ENCODE measurements at places on chromosomes 3 and 15. TPM values are rescaled to one million over a fixed set of nuclear protein-coding genes. Genes with fewer than 3 reads are reported as not detected.

The NOX5 gene
- total RNA-seq = 0.23 TPM

The BLM gene
- total RNA-seq = 10.6 TPM

The XCR1 gene
- total RNA-seq = not detected

The ASB7 gene
- total RNA-seq = 12.5 TPM

The SH3GL3 gene
- total RNA-seq = not detected

The CA12 gene
- total RNA-seq = 29.6 TPM

The LMAN1L gene
- not detected for total RNA-seq

The TTLL13 gene
- total RNA-seq = 0.43 TPM

The DPPA4 gene
- not detected for total RNA-seq

The RYR3 gene
- not detected for total RNA-seq

The KLHL40 gene
- total RNA-seq = not detected

The IL17RB gene
- total RNA-seq = 0.25 TPM

The CACNA1D gene
- total RNA-seq = not detected

The WDR93 gene
- 0.17 TPM for total RNA-seq

The IGSF10 gene
- total RNA-seq = 0.15 TPM

The RARB gene
- total RNA-seq = 5.0 TPM

The REC114 gene
- not detected for total RNA-seq

The PLA2G4D gene
- not detected for total RNA-seq

The CTDSPL gene
- 3.1 TPM for total RNA-seq

The ZSCAN2 gene
- total RNA-seq = 10.3 TPM

The ARGFX gene
- total RNA-seq = not detected

The TF gene
- total RNA-seq = not detected

The ZNF621 gene
- total RNA-seq = 23.2 TPM

The SEMA3F gene
- 4.4 TPM for total RNA-seq

The GOLGA6D gene
- total RNA-seq = not detected

The MESP2 gene
- total RNA-seq = not detected

The ZBED2 gene
- not detected for total RNA-seq

The WDR5B gene
- 6.4 TPM for total RNA-seq

The SAMMSON gene
- total RNA-seq = 0.22 TPM

The ST8SIA2 gene
- total RNA-seq = 1.9 TPM

The SUMF1 gene
- 11.8 TPM for total RNA-seq

The TJP1 gene
- 67.7 TPM for total RNA-seq

The ATP8B4 gene
- total RNA-seq = 2.8 TPM

The INKA1 gene
- 0.26 TPM for total RNA-seq

The MFGE8 gene
- total RNA-seq = 67.1 TPM

The MEF2A gene
- 14.1 TPM for total RNA-seq

The PLXNA1 gene
- total RNA-seq = 15.9 TPM

The STX19 gene
- total RNA-seq = not detected

The ARHGEF26 gene
- 2.9 TPM for total RNA-seq

The BUB1B gene
- total RNA-seq = 42.8 TPM

The ECE2 gene
- not detected for total RNA-seq

The CELF6 gene
- total RNA-seq = 0.32 TPM

The CGNL1 gene
- total RNA-seq = 0.98 TPM

The GPR149 gene
- not detected for total RNA-seq

The CDHR4 gene
- not detected for total RNA-seq

The CPNE9 gene
- total RNA-seq = not detected

The ALDH1L1 gene
- total RNA-seq = 0.46 TPM

The CHP1 gene
- 81.5 TPM for total RNA-seq

The ESYT3 gene
- 2.6 TPM for total RNA-seq

The C3orf80 gene
- total RNA-seq = not detected

The TMEM45A gene
- 8.9 TPM for total RNA-seq

All from NCI-H460 (cell line).